ENCODE measurements at places on chromosomes 2 and 18.

DNA sequence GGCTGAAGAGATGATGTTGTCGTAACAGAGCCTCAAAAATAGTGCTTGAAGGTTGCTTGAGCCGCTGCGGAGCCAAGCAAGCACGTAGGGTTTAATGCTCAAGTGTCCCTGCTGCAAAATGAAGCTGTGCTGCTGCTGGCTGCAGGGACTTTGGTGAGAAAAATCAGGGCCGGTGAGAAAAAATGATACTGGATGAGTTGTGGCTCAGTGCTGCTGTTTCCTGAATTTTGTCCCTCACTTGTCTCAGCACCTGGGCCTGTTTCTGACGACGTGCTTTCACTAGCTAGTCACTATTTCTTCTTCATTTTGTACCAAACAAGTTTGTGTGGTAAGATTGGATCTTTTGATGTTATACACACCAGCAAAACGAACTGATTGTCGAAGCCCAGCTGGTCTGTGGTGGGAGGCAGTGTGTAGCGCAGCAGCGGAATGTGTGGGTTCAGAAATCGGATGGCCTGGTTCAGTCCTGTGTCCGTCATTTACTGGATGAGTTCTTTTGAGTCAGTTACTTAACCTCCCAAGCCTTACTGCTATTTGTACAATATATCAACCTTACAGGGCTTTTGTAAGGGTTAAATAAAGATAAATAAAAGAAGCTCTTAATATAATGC, 172.8 kb upstream of the FOSL2 start:
- DNase-seq = no peak

GRCh38 chr2:217919781-217920351, 82.9 kb downstream of the TNS1 start:
- DNase-seq = no peak

DNA sequence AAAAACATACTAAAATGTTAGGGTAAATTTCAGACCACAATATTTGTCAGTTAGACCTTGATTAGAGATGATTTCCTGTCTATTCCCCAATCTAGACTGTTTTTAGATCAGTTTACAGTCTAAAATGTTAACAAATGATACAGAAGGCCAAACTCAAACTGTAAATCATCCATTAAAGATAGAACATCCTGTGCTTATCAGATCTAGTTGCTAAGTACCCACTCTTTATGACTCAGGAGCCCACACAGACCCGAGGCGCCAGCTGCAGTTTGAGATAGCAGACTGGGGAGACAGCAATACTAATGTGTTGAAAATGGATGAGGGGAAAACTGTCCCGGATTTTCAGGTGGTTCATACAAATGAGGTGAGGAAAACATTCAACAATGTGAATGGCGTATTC, 113.3 kb downstream of the SCG2 start:
- DNase-seq = no peak

DNA sequence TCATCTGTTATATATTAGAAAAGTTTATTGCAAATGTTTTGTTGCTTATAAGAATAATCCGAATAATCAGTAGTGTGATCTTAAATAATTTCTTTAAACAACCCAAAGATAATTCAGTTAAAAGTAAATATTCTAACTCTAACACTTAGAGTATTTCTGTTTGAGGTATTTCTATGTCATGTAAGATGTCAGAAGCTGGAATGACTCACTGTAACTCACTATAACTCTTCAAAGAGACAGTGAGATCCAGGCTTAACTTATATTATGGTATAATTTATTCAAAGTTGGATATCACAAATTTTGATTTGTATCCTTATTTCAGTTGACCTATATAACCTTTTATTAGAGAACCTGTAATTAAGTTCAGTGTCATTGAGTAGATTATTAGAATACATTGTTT, 6.9 kb downstream of the MBD5 start:
- DNase-seq = no peak

DNA sequence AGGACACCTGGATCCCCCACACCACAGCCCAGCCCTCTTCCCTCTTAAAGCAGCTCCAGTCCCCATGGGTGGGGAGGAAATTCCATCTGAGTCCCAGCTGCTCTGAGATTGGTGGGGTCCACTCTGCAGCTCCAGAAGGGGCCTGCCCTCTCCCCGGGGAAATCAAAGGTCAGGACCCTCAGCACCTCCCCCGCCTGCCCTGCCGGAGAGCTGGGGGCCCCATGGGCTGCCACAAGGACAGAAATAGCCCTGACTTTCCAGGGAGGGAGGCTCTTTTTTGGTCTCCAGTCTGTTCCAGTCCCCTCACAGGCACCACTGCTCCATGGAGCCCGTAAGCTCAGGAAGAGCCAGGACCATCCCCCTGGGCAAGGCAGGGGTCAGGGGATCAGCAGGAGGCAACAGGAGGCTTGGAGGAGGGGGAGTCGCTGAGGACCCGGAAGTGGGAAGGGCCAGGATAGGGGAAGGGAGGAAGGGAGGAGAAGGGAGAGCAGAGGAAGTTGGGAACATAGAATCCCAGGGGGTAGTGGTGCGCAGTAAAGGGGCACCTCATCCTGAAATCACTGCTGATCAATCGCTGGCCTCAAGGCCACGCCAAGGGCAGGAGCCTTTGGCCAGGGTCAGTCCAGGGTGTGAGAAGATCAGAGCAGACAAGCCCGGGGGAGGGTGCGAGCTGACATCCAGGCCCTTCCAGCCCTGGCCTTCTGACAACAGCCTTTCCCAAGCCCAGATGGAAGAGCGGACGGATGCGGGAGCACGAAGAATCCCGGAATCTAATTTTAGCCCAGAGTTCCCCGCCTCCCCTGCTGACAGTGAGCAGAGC, 7.6 kb downstream of the ADRA2B start:
- DNase-seq = no peak

DNA sequence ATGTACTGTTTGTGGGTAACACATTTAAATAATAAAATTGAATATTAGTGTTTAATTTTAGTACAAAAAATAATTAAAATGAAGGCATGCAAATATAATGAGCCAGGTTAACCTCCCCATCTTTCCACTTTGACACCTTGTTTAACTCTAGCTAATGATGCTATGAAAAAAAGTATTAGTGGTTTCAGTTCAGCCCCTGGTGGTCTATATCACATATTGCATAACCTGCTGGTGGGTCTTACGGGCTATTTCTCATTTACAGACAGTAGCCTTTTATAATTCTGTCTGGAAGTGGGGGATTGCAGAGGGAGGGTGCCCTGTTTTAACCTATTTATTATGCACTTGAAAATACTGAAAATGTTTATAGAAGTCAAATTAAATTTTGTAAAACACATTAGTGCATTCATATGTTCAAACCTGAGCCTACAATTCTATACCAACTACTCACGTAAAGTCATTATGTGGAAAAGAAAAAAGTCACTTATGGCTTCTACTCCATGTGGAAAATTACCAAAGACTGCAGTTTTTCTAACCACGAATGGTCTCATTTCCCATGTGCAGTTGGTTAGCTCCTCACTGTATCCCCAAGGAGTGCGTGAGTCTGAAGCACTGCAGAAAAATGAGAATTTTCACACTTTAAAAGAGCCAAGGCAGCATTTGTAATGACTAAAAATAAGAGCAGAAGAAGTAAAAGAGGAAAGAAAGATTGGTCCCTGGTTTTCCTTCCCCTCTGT, 381.0 kb downstream of the MTX2 start:
- DNase-seq = no peak

DNA sequence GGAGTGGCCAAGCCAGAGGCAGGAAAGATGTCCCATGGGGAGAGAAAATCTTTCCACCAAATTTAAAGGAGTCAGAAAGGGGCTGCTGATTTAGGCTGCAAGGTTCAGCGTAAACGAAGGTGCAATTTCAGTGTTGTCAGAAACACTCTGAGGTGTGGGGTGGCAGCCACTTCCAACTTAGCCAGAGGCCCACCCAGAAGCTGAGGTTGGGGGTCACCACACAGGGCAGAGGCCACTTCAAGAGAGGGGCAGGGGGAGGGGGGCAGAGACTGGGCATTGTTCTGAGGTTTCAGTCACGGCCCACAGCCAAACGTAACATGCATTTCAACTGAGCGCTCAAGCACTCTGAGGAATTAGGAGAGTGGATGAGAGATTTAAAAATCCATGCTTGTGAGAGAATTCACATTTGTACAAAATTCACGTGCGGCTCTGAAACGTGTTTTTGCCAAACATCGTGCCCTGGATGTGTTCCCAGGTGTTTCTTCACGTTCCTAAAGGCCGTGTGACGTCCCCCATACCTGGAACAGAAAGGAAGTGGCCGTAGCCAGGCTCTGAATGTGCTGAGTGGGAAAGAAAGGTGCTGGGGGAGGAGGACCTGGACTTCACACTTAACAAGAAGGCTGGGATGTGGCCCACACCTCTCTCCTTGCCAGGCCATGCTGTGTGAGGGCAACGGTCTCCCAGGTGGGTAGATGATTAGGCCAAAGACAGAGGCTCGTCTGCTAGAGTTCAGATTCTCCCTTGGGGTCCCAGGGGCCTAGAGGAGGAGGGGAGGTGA, 19.5 kb upstream of the BOK start:
- no peak for DNase-seq

- peak; percentile 63 for DNase-seq
Measured at GRCh38 chr2:152694161-152694661, 23.1 kb downstream of the PRPF40A start.

DNA sequence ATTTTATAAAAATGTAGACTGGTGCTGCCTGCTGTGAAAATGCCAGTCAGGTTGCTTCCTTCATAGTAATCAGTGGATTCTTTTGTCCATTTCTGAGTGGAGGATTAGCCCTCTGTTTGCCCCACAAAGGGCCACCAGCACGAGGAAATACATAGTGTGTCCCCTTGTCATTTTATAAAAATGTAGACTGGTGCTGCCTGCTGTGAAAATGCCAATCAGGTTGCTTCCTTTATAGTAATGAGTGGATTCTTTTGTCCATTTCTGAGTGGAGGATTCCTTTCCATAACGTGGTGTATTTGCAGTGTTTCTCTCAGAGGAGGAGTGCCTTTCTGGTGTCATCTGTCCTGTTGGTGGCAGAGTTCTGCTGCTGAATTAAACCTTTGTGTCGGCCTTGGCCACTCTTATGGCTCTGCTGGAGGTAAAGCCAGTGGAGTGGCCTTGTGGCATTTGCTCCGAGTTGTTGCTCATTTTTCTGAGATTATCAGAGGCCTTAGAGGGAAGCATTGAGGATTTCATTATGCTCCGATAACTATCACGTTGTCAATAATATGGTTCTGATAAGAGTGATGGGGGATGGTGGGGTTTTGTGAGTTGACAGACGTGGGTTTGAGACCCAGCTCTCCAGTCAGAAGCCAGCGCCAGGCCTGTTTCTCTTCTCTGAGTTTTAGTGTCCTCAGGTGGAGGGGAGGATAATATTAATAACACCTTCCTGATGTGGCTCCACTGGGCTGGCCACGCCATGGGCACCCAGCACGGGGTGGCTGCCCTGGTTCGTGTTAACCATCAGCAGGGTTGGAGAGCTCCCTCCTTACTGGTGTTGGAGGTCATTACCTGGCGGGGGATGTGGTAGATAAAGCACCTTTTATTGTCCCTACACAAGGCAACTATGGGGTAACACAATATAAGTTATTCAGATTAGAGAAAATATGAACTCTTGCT, 96.6 kb downstream of the NEDD4L start:
- DNase-seq = no peak

GRCh38 chr2:191115804-191116203, 35.0 kb downstream of the STAT4 start:
- DNase-seq = no peak

DNA sequence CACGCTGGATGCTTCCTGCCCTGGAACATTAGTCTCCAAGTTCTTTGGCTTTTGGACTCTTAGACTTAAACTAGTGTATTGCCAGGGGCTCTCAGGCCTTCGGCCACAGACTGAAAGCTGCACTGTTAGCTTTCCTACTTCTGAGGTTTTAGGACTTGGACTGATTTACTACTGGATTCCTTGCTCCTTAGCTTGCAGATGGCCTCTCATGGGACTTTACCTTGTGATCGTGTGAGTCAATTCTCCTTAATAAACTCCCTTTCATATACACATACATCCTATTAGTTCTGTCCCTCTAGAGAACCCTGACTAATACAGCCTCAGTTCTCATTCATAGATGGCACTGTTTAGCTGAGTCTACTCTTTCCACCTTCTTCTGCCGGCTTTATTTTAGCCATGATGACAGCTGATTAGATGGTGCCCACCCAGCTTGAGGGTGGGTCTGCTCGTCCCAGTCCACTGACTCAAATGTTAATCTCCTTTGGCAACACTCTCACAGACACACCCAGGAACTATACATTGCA, 389.1 kb downstream of the NYAP2 start:
- DNase-seq = no peak

GRCh38 chr18:41324934-41325333, 630.1 kb upstream of the PIK3C3 start:
- DNase-seq = no peak

GRCh38 chr2:167862782-167863181, 384.6 kb downstream of the STK39 start:
- no peak for DNase-seq

GRCh38 chr2:235564066-235564465, 70.2 kb downstream of the AGAP1 start:
- DNase-seq = no peak

DNA sequence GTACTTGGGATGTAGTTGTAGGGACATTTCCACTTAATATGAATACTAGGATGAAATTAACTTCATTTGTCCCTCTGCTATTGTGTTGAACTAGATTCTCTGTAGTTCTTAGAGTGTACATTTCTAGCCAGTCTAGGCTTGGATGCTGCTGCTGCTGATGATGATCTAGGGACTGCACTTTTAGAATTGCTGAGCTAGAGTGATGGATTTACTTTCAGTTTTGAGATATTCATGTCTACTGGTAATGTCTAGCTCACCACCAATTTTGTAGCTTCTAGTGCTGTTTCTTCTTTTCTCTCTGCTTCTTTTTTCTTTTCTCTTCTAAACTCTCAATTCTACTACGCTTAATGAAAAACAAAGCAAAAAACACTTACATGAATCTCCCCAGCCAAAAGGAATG, 49.4 kb downstream of the MRPS9 start:
- DNase-seq = no peak

DNA sequence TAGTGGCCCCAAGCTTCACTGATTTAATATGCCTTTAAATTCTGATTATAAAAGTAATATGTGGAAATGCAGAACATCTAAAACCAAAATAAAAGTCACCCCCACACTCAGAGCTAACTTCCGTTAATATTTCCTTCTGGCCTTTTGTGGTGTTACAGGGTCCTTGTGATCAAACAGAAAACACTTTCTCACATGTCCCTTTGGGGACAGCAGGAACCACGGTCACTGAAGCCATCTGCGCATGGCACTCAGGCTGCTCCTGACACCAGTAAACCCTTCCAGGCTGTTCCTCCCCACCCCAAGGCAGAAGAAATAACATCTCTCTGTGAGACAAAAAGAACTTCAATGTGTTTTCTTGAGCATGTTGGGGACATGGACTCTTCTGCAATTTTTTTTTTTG, 25.1 kb upstream of the GPR17 start:
- DNase-seq = no peak

GRCh38 chr2:166900700-166901099, 12.4 kb downstream of the XIRP2 start:
- DNase-seq = no peak

GRCh38 chr2:27051902-27052645, 606 bp downstream of the AGBL5 start:
- DNase-seq = no peak

DNA sequence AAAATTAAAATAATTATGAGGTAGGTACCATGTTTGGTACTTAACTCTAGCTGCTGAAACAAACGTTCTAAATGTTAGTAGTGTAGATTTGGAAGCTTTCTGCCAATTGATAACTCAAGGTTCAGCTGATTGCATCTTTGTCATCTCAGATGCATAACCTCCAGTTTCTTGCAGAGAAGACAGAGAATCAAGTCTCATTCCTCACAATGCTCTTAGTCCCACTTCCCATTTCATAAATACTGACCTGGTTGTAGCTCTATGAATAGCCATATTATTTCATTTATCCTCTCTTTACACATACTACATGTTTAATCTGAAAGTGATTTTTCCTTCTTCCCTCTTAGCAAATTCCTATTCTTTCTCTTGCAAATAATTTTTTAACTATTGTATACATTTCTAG, 178.5 kb upstream of the SETBP1 start:
- no peak for DNase-seq
